ENCODE measurements at places on chromosomes 2 and 18.

GRCh38 chr2:120704696-120705095 lies 31.0 kb upstream of the GLI2 start:
- no peak for DNase-seq

- no peak for DNase-seq
Observed at GRCh38 chr2:41736105-41736567, 311.7 kb upstream of the PKDCC start.

DNA sequence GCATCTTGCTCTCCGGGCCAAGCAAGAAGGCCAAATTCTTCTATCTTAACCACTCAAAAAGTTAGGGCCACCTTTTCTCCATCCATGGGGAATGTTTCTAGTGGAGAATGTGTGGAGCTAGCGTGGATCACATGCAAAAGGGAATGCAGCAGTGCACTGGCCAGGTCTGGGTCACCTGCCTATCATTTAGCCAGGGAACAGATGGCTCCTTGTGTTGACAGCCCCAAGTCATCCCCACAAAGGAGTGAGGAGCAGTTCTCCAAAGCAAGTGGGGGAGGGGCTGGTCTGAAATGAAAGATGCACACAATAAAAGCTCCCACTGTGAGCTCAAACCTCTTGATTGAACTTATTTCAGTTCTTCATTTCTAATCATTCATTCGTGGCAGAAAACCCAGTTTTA lies 19.1 kb downstream of the EPB41L3 start:
- no peak for DNase-seq

DNA sequence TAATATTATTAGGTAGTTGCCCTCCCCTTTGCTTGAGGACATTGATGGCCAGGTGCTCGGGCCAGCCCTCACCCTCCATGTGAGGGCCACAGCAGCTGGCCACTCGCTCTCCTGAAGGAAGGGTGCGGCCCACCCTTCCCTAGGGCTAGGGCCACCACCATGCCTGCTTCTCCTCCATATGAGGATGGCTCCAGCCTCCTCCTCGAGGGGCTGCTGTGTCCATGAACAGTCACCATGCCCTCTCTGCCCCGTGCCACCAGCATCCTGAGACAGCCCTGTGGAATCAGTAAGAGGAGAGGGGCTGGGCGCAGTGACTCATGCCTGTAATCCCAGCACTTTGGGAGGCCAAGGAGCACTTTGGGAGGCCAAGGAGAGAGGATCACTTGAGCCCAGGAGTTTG lies 2.4 kb downstream of the GPR17 start:
- no peak for DNase-seq

- no peak for DNase-seq
Observed at GRCh38 chr2:216418981-216419380, 6.7 kb downstream of the SMARCAL1 start.

GRCh38 chr2:161745866-161746614 lies 121.8 kb downstream of the SLC4A10 start:
- DNase-seq: no peak

DNA sequence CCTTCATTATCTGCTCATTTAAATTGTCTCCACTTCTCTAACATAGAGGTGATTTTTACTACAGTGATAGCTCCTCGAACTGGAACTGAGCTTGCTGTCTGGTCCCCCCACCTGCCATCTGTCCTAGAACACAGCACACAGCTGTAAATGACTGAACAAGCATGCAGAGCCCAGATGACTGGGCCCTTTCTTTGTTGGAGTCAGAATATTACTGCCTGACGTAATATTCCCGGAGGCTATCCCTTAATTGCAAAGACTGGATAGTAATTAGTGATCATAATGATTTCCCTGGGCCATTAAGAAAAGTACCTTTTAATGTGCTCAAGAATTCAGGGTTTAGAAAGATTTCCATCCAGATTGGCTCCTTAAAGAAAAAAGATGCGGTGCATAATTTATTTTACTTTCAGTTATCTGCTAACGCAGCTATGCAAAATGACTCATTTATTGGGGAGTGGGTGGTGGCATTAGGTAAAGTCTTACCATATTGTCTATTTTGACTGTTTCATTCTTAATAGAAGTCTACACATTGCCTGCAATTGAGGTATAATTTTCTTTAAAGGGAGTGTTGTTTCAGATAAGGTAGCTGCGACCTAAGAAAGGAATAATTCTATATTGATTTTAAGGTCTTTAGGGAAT lies 84.4 kb downstream of the MAP4K4 start:
- DNase-seq: no peak

GRCh38 chr18:49876536-49876935 lies 63.2 kb upstream of the ACAA2 start:
- DNase-seq: no peak

DNA sequence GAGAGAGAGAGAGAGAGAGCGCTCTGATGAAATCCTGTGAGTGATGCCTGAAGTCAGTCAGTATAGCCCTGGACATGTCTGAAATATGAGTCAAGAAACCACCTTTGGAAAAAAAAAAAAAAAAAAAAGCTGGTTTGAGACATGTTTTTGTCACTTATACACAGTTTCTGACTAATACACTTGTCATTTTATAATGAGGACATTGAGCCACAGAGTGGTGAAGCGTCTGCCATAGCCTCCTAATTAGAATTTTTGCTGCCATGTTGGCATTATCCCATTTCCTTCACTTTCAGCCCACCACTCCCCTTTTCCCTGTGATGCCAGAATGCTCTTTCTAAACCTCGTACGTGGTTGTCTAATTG lies 15.7 kb upstream of the MYO3B start:
- no peak for DNase-seq

DNA sequence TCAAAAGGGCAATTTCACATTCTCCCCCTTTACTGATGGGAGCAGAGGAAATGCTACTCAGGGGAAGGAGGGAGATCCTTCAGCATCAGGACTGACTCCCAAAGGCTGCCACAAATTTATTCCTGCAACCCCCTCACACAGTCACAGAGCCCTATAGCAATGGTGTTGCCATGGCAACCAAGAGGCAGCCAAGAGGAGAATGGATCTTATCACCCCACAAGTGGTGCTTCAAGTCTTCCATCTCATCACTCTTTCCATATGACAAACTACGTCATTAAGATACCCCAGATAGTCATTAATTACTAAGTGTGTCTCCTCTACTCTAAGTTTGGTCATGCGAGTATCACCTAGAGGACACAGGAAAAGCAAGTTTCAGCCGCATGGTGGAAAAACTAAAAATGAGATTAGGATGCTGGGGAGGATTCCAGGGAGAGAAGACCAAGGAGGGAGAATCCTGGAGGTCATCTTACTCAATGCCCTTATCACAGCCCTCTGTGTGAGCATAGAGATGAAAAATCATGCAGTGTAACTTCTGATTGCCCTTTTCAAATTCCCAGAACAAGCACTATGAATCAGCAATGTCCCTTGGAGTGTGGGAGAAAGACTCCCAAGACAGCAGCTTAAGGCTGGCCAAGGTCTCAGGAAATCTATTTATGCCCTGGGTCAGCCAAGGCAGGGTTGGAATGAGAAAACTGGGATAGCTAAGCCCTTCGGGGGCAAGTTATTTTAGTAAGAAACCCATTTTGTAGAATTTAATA lies 885.7 kb upstream of the KLHL29 start:
- no peak for DNase-seq

- DNase-seq: no peak
Observed at GRCh38 chr18:36759167-36759776, 69.5 kb downstream of the TPGS2 start.

- DNase-seq: no peak
Observed at GRCh38 chr2:227260041-227260440, 65.0 kb upstream of the MFF start.

DNA sequence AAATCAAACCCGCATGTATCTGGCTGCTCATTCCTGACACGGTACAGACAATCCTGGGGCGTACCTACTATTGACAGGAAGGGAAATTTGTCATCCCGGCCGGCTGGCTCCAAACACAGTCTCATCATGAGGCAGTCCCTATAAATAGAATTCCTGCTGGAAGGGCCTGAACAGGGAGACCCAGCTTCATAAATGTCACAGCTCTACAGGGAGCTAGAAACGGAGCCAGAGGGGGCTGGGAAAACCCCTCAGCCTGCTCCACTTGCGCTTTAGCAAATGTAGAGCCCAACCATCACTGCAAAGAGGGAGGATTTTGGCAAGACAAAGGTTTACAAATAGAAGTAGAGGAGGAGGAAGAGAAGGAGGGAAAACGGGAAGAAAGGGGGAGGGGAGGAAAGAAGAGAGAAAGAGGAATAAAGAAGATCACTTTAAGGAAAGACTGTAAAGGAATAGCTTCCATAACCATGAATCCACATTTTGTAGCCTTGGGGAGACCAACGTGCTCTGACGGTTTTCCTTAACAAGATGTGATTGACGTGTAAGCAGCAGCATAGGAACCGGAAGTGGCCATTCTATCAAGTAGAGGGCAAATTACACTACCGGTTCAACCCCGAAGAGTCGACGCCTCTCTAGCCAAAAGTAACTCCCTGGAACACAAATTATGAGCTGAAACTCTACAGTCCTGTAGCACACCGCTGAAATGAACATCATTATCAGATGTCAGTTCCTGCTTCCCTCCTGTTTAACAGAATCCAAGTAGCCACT lies 56.8 kb upstream of the TTN start:
- no peak for DNase-seq

DNA sequence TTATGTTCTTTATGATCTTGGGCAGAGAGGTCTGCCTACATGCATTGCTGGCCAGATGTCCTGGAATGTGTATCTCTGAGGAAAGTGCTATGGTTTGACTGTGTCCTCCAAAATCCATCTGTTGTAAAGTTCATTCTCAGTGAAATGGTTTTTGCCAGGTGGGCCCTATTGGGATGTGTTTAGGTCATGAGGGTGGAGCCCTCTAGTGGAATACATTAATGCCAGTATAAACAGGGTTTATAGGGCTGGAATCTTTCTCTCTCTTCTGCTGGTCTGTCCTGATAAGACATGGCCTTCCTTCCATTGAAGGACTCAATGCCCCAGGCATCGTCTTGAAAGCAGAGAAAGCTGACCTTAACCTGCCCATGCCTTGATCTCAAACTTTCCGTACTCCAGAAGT lies 258.5 kb downstream of the RPIA start:
- DNase-seq: no peak

- DNase-seq: no peak
Observed at GRCh38 chr18:52519021-52519420, 179.0 kb downstream of the DCC start.

DNA sequence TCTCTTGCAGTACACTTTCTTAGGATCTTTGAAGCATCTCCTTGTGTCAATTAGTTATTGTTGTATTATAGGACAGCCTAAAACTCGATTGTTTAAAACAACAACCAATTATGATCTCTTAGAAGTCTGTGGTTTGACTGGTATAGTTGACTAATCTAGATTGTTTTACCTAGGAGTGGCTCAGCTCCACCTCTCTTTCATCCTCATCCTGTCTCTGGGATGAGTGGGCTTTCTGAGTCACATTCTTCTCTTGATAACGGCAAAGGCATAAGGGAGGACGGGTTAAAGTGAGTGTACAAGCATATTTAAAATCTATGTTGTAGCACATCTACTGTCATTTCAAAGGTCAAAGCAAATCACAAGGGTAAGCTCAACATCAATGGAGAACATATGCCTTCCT lies 102.3 kb upstream of the GULP1 start:
- no peak for DNase-seq

DNA sequence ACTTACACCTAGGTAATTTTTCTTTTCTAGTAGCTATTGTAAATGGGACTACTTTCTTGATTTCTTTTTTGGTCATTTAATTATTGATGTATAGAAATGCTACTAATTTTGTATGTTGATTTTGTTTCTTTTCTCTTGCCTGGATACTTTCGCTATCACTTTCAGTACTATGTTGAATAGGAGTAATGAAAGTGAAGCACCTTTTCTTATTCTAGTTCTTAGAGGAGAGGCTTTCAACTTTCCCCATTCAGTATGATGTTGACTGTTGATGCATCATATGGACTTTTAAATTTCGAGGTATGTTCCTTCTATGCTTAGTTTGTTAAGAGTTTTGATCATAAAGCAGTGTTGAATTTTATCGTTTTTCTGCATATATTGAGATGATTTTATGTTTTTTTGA lies 142.5 kb downstream of the CDH19 start:
- no peak for DNase-seq

DNA sequence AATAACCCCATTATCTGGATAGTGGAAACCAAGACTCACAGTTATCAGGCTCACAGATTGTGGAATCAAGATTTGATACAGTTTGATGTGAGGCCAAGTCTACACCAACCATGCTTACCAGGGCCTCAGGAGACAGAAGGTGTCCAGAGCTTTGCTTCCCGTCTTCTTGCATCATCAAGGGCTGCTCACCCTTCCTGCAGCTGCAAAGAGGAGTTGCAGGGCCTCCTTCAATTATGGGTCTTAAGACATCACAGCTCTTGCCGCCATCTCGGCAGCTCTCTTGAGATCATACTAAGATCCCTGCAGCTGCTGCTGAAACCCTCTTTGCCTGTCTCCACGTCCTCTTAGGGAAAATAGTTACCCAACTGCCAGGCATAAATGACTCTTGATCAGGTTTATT lies 176.0 kb downstream of the MGAT5 start:
- no peak for DNase-seq

DNA sequence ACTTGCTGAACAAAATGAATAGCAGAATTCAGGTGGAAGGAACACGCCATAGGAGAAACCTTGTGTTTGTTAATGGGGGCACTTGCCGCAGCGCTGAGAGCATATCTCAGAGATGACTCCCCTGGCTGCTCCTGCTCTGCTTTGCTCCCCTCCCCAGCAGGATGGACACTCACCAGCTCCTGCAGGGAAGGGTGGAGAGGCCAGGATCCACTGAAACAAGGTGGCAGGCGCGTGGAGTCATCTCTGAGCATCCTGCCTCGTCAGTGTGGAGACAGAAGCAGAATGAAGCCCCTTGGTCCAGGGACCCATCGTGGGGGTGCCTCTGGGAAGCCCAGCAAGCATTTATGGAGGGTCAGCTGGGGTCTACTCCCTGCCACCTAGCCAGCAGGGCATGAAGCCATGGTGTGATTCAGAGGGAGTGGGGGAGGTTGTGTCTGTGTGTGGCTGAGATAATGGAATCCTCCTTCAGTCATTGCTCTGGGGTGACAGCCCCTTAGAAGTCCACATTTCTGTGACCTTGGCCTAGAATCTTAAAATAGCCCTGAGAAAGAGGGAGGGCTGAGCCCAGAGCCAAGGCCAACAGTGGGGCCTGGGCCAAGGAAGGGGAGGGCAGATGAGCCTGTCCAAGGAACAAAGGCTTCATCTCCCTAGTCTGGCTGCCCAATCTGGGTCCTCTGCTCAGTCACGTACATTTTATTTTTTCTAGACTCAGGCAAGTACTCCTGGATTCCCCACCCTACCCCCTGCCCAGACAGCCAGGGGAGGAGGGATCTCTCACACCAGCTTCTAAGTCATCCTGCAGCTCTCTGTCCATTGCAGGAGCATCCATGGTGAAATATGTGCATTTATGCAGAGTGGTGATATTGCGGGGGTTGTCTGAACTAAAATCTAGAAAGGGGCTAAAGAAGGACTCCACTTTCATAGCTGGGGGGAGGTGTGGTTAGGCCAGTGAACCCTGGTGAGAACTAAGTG lies 215.4 kb downstream of the ZBTB7C start:
- DNase-seq: no peak

DNA sequence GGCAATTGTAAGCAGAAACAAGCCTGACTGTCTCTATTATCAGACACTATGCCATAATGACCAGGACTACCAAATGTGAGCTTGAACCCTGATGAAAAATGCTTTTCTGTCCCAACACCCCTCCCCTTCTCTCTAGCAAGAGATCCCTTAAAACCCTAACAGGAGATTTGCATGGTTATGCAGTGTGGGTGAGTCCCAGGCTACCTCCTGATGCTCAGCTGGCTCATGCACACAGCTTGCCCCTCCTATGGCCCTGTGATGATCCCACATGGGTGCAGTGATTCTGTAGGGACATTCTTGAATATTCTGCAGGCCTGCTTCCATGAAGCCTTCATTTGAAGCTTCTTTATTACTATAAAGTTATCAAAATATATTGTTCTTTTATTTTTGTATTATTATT lies 357.4 kb downstream of the AKAIN1 start:
- no peak for DNase-seq
